ENCODE measurements at places on chromosomes 1 and 21. TPM values are rescaled to one million over a fixed set of nuclear protein-coding genes. Genes with fewer than 3 reads are reported as not detected.

The NR1I3 gene
- polyA plus RNA-seq, result not detected

The IRF6 gene
- 5.2 TPM for polyA plus RNA-seq

The SYDE2 gene
- polyA plus RNA-seq, result 0.12 TPM

GRCh38 chr21:33377221-33377920 is 25.8 kb upstream of the IFNGR2 start:
- no peak for DNase-seq
- peaks cover 37% of the 10 kb centered on the region for H3K27me3 ChIP-seq
- no peak overlapping the region for H3K4me3 ChIP-seq

GRCh38 chr1:116345843-116346242 is 27.2 kb upstream of the ATP1A1 start:
- H3K27me3 ChIP-seq, result no peaks in the 10 kb centered on the region
- no peaks in the 10 kb centered on the region for H3K4me1 ChIP-seq
- H3K27ac ChIP-seq, result no peak overlapping the region
- H3K4me3 ChIP-seq, result no peak overlapping the region

GRCh38 chr1:186492531-186493291 is 31.8 kb upstream of the PDC start:
- no peak for DNase-seq
- H3K27ac ChIP-seq, result no peak overlapping the region
- no peaks in the 10 kb centered on the region for H3K4me1 ChIP-seq
- no peaks in the 10 kb centered on the region for H3K27me3 ChIP-seq

GRCh38 chr1:210624722-210625121 is 296.0 kb downstream of the HHAT start:
- no peaks in the 10 kb centered on the region for H3K4me1 ChIP-seq
- no peak for DNase-seq
- no peak overlapping the region for H3K4me3 ChIP-seq

DNA sequence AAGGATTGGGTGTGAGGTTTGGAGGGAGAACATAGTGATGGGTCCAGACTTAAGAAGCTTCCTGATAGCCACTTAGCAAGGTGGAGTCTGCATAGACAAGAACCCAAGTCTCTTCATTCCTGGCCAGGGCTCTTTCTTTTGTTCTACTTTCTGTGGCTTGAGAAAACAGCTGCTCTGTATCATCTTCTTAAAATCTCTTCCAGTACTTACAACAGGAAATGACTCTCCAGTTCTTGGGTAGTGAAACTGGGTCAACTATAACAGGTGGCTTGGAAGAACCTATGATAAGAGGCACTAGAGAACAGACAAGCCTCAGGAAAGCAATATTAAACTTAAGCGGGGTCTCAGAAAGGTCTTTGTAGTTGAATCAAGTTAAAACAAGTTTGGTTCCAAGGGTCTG is 148.1 kb upstream of the USP24 start:
- no peak overlapping the region for H3K27ac ChIP-seq
- H3K36me3 ChIP-seq, result no peaks in the 10 kb centered on the region

DNA sequence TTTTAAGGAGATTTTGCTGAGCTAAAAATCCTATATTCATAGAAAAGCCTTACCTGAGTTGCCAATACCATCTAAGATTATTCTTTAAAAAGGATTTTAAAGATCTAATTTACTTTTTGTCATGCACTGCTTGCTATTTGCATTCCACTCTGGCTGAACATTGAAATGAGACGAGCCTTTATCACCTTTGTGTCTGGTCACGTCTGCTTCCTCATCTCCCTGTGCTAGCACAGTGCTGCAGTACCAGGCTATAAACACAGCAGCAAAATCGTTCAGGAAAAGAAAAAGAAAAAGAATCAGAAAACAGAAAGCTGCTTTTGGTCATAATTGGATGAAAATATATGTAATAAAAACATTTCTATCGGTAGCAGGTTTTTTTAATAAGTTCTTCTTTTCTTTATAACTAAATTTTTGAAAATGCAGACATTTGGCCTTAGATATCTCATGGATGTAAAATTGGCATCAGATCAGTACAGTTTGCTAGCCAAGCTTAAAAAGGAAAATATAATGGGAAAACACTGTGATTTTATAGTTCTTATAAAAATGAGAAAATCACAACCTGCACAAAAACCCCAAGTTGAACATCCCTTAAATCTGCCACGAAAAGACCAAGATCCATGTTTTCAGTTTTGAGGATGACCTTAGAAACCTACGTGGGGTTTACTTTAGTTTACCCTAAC is 735.7 kb upstream of the CXADR start:
- no peaks in the 10 kb centered on the region for H3K27me3 ChIP-seq
- H3K36me3 ChIP-seq, result no peaks in the 10 kb centered on the region
- DNase-seq, result no peak
- H3K4me1 ChIP-seq, result no peaks in the 10 kb centered on the region
- no peak overlapping the region for H3K27ac ChIP-seq

DNA sequence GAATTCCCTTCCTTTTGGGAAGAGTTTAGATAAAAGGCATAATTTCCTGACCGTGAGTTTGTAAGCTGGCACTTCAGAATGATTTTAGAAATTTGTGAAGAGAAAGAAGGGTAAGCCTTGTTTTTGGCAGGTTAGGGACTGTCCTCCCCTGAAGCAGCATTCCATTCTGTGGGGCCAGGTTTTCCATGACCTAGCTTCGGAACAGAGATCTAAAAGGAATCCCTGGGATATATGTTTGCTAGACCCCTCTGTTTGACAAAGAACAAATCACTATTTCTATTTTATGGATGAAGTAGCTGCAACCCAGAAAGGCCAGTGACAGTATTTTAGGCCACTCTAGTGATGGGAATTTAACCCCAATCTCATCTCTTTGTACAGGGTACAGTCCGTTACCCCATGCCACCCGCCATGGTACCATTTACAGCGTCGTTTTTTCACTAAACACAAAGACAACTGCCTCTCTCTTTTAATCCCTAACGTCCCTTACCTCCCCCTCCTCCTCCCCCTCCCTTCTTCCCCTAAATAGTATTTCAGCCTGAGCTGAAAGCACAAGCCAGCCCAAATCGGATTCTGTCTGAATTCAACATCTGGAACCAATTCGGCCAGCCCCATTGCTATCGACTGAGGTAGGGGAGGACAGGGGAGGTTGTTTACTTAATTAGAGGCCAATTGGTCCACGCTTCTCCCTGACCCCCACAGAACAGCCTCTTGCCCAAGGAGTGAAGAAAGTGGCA is 23.4 kb upstream of the IKBKE start:
- H3K4me3 ChIP-seq, result no peak overlapping the region
- H3K4me1 ChIP-seq, result no peaks in the 10 kb centered on the region
- H3K27me3 ChIP-seq, result peaks cover 3% of the 10 kb centered on the region
- no peak for DNase-seq
- H3K36me3 ChIP-seq, result peaks cover 22% of the 10 kb centered on the region

Data from immature natural killer cell (primary cell).